ENCODE measurements at places on chromosomes 2 and 18. TPM values are rescaled to one million over a fixed set of nuclear protein-coding genes. Genes with fewer than 3 reads are reported as not detected.

METAP1D gene
- total RNA-seq: 8.7 TPM

CNTNAP5 gene
- total RNA-seq: not detected

TMEM178A gene
- total RNA-seq: 2.7 TPM

ZNF804A gene
- 0.11 TPM for total RNA-seq

MYCN gene
- 2.1 TPM for total RNA-seq

GRB14 gene
- 11.8 TPM for total RNA-seq

ASAP2 gene
- total RNA-seq: 22.7 TPM

GCG gene
- not detected for total RNA-seq

CACNB4 gene
- total RNA-seq: 1.0 TPM

C2orf15 gene
- total RNA-seq: 0.24 TPM

SPC25 gene
- 0.34 TPM for total RNA-seq

FN1 gene
- total RNA-seq: 96.3 TPM

NT5DC4 gene
- total RNA-seq: not detected

ZNF519 gene
- total RNA-seq: 9.2 TPM

TSPYL6 gene
- total RNA-seq: not detected

CPO gene
- not detected for total RNA-seq

TMEM182 gene
- total RNA-seq: 1.6 TPM

GREB1L gene
- total RNA-seq: 9.7 TPM

TRIB2 gene
- 68.1 TPM for total RNA-seq

CYRIA gene
- 10.2 TPM for total RNA-seq

CDKL4 gene
- total RNA-seq: 2.7 TPM

CYP27C1 gene
- 0.31 TPM for total RNA-seq

TXNDC2 gene
- 0.11 TPM for total RNA-seq

ABCG5 gene
- total RNA-seq: not detected

ATP8B1 gene
- 13.2 TPM for total RNA-seq

PRKAG3 gene
- total RNA-seq: 0.32 TPM

All from ovary (tissue), 10 donors.